Activated CD8-positive, alpha-beta T cell treated with anti-CD3 and anti-CD28 coated beads, Interleukin-2, amount 10 ng/mL, durations not matched to agents 7 days and 5 days (primary cell): ENCODE measurements at places on chromosomes 11 and 22. TPM values are rescaled to one million over a fixed set of nuclear protein-coding genes. Genes with fewer than 3 reads are reported as not detected.

ZDHHC8 gene
- 65.5 TPM for total RNA-seq

KCNC1 gene
- not detected for total RNA-seq

YIF1A gene
- 46.6 TPM for total RNA-seq

LRRC10B gene
- total RNA-seq, result not detected
